Ascending aorta (tissue), 2 donors: ENCODE measurements at places on chromosomes 3 and 15. TPM values are rescaled to one million over a fixed set of nuclear protein-coding genes. Genes with fewer than 3 reads are reported as not detected.

DNA sequence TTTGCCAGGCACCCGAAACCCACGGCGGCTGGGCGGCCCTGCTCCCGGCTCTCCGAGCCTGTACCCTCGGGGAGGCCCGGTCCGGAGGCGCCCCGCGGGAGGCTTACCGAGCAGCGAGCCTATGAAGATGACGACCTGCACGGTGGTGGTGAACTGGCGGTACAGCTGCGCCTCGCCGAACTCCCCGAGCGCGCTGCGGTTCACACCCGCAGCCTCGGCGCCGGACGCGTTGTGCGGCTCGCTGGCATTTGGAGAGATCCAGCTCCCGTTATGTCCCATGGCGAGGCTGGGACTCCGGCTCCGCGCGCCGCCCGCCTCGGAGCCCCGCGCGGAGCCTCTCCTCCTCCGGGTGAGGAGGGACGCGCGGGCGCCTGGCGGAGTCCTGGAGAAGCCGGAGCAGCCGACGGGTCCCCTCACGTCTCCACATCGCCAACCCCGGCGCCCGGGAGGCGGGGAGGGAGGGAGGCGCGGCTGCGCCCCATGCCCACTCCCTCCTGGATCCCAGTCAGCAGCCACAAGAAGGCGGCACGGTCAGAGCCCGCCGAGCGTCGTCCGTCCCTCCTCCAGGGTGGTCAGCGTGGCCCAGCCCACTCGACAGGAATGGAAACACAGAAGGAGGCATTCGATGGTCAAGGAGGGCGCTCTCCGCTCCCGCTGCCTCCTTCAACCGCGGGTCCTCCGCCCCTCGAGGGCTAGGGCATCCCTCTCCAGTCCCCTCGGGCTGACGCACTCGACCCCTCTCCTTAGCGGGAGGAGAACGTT is at the start of gene GPR176:
GPR176 (minus strand) TSS at position 519 of the 762 bp plus-strand sequence; CDS start at position 279, 240 bp downstream.
- peak; percentile 87 for DNase-seq

- DNase-seq, result no peak
These were observed 53.7 kb upstream of the KY start for GRCh38 chr3:134704556-134704955.

GRCh38 chr3:30643763-30644462 is 37.5 kb downstream of the TGFBR2 start:
- DNase-seq, result peak; percentile 23

- DNase-seq, result peak; percentile 80
These were observed 103.7 kb downstream of the PDZRN3 start for GRCh38 chr3:73520931-73521461.

GRCh38 chr3:65893631-65894030 is 145.1 kb downstream of the MAGI1 start:
- DNase-seq, result no peak

DNA sequence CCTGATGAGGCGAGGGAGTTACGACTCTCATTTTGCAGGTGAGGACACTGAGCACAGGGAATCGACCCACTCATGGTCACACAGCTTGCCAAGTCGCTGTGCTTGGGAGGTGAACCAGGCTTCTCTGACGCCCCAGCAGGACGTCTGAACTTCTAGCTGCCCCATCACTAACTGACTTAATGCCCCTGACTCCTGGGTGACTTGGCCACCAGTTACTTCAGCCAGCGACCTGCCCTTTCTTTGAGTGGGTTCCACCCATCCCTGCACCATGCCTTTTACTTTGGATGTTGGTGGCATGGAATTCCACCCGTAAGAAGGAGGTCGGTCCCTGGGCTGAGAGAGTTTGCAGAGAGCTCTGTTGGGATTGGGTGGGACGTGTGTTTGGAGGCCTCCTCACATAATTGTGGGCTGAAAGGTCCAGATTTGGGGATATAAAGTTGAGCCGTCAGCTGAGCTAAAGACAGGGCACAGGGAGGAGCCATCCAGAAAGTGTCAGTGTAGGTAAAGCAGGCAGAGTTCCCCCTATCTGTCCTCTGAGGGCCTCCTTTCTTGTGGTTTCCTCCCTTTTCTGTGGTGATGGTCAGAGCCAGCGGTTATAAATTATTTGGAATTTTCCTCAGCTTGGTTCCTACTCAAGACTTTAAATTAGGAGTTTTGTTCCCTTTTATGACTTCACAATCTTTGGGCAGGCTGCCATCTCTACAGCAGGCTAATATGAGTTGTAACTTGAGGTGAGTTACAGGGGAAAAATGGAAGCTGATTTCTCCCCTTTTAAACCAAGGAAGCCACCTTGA is 55.0 kb downstream of the FLNB start:
- DNase-seq, result peak; percentile 82

The GPR149 gene
- total RNA-seq, result not detected

DNA sequence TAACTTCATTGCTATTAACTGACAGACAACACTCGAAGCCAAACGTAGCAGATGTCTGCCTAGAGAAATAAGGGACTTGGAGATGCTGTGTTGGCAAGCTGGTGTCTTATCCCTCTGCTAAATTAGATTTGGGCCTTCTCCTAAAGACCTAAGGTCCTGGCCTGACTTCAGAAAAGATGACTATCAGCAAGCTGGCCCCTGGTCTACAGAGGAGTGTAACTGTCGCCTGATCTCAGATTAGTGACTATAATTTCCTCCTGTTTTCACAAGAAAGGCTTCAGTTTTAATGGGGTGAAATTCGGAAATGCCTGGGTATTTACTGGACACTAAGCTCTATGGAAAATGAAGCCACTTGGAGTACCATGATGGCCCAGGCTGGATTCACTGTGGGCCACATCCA is 53.1 kb upstream of the SLC7A14 start:
- no peak for DNase-seq

DNA sequence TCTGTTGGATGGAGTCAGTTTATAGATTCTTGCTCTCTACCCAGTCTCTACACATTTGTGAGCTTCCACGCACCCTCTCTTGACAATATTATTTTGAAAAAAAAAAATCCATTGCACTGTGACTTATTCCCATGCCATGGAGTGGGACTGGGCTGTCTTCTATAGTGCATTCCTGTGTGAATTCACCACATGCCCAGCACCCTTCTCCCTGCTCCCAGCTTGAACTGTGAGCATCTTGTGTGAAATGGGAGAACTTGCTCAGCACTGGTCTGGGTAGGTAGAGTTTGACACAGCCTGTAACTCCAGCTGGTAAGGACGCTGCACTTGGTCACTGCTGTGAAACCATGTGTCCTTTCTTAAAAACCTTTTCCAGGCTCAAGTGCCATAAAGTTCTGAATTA is 91.9 kb downstream of the ARNT2 start:
- no peak for DNase-seq

The ITIH4 gene
- total RNA-seq, result 9.8 TPM

GRCh38 chr3:190615060-190615384 is 101.1 kb downstream of the IL1RAP start:
- DNase-seq, result no peak

DNA sequence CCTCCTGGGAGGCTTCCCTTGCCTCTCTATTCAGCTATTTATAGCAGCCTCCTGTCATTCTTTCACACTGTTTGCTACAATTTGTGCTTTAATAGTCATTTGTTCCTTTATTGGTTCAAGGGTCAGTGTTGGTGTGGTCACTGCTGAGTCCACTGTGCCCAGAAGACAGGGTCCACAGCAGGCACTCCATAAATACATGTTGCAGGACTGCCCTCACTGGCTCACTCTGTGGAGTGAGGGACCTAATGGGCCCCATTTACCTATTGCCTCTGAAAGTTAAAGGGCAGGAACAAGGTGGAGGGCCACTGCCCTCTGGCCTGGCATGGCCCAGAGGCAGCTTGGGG is 16.8 kb downstream of the MST1R start:
- no peak for DNase-seq

The CCR9 gene
- total RNA-seq, result not detected

The UBA7 gene
- 56.1 TPM for total RNA-seq

The GUCA1C gene
- total RNA-seq, result not detected

GRCh38 chr15:40929660-40930429 is 705 bp downstream of the DLL4 start:
- DNase-seq, result no peak

DNA sequence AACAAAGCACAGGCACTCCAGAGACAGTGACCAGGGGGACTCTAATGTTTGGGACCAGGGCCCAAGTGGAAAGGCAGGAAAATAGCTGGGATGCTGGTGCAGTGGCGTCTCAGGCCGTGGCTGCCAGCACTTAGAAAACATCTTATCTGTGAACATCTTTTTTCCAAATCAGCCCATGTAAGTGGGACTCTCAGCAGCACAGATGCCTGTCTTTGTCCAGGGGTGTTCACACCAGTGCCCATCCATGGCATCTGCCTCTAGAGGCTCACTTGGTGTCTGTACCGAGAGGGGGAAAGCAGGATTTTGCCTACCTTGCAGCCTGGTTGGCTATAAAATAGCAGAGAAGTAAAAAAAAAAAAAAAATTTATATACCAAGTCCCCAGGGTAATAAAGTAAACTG is 26.7 kb downstream of the SLC12A8 start:
- no peak for DNase-seq

The FGD5 gene
- total RNA-seq, result 112 TPM

The FBXO40 gene
- total RNA-seq, result not detected

DNA sequence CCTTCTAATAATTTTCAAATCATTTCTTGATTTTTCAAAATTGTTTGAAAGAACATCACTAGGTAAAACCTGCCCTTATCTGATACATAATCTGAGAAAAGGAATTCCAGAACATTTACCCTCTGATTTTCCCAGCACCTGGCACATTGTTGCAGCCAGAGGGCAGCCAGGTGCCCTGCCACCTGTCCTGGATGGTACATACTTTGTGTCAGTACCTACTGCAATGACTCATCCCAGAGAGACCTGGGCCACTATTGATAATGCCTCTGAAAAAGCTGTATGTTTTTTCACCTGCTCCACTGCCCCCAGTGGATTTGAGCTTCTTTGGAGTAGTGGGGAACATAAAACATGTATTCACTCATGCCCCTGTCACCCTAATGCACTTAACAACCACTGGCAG is 648.9 kb upstream of the GBE1 start:
- DNase-seq, result no peak

DNA sequence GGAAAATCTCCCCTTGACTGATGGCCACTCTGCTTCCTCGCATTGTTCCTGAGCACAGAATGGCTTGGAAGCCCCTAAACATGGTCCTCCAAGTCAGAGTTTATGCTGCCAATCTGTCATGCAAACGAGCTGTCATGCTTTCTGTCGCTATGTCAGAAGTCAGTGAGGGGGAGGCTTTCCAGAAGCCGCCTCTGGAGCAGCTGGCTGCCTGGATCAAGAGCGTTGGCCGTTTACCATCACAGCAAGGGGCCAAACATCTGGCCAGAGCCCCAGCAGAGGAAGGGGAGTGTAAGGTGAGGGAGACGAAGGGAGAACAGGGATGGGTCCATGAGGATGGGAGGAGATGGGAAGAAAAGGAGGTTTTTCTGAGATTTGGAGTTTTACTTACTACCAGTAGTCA is 372.6 kb upstream of the NR2F2 start:
- DNase-seq, result no peak

- DNase-seq, result peak; percentile 31
These were observed 15.1 kb downstream of the SLC6A20 start for GRCh38 chr3:45781271-45781670.

DNA sequence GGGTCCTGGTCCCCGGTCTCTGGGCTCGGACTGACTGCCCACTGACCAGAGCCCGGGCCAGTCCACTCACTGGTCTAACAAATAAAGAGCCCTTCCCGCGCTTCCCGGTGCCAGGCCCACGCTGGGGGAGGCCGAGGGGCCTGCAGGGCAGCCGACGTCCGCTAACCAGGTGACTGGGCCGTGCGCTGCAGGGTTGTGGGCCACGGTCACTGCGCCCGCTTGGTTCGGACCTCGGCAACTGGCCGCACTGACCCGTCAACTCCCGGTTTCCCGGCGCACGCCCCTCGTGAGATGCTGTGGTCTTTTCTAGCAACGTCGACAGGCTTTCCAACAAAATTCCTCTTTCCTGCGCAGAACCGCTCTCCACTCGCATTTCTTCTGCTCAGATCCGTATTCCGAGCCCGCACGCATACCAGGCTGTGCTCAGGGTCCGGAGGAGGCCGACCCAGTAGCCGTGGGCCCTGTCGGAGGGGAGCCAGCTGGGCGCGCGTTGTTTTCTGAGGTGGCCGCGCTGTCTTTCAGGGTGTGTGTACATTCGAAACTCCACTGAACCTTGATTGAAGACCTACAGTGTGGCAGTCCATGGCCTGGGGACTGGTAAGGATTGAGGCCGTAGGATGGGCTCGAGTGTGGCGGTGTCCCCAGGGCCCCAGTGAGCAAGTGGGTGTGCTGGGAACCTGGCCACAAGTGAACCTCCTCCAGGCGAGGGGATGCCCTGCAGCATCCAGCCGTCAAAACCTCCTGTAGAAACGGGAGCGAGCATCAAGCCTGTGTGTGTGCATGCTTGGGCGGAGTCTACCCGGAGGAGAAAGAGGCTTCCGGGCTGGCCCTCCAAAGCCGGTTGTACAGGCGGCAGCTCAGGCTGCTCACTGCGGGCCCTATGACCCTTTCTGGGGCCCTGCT is 875 bp upstream of the NT5DC2 start:
- DNase-seq, result no peak

DNA sequence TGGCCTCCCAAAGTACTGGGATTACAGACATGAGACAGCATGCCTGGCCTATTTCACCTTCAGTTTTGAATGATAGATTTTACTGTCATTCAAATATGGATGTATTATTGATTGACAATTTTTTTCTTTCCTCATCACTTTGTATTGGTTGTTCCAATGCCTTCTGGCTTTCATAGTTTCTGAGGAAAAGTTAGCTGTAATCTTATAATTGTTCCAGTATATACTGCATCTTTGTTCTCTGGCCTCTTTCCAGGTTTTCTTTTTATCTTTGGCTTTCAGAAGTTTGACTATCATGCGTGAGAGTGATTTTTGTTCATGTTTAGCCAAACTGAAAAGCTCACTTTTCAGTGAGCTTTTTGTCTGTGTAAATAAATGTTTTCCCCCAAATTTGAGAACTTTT is 157.1 kb downstream of the RSRC1 start:
- no peak for DNase-seq

The TIPARP gene
- 7.2 TPM for total RNA-seq

DNA sequence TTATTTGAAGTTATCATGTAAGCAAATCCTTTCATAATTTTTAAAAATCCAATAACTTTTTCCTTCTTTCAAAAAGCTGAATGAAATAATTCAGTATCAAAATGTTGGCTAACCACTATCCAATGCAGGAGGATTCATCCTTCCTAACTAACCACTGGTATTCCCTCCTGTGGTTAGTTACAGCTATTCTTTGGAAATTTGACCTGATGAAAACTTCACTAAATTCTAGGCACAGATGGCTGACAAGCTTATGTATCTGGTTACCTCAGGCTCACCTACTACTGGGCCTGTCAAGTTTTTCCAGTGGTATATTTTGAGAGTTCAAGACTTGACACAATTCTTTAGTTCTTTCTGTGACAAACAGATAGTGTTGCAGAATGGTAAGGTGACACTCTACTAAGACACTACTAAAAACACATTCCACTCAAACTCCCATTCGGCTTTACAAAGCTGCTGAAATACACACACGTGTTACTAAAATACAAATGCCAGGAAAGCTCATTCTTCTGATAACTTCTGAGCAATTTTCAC is 15.8 kb downstream of the NPTN start:
- DNase-seq, result no peak

- no peak for DNase-seq
These were observed 523 bp downstream of the VILL start for GRCh38 chr3:37991109-37991508.

DNA sequence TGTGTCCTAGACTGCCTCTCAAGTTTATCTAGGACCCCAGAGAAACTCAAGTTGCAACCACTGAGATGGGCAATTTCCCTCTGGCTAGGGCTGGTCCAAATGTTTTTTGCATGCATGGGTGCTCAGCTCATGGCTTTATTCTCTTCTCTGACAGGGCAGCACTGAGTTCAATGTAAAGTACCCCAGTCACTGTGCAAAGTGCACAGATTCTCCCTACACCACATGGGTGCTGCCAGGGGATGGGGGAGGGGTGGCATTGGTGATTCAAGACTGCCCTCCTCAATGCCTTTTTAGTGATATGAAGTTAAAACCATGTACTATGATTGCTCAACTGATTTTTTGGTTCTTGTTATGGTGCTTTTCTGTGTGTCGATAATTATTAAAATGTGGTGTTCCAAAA is 14.8 kb upstream of the RAD51 start:
- no peak for DNase-seq
